ENCODE measurements at places on chromosomes 4 and X.

- H3K27me3 ChIP-seq = no peaks in the 10 kb centered on the region
- H3K4me1 ChIP-seq = no peaks in the 10 kb centered on the region
Observed at GRCh38 chr4:16741287-16741686, 157.2 kb downstream of the LDB2 start.

DNA sequence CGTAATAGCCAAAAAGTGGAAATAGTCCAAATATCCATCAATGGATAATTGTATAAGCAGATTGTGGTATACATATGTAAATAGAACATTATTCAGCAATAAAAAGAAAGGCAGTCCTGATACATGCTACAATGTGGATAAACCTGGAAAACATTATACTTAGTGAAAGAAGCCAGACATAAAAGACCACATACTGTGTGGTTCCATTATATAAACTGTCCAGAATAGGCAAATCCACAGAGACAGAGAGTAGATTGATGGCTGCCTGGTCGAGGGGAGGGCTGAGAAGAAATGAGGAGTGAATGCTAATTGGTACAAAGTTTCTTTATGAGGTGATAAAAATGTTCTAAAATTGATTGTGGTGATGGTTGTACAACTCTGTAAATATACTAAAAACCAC, 397.4 kb upstream of the RPS6KA3 start:
- H3K27me3 ChIP-seq = no peaks in the 10 kb centered on the region
- H3K4me3 ChIP-seq = no peak overlapping the region
- H3K36me3 ChIP-seq = no peaks in the 10 kb centered on the region
- H3K27ac ChIP-seq = no peak overlapping the region

- H3K27me3 ChIP-seq = no peaks in the 10 kb centered on the region
- H3K4me3 ChIP-seq = no peak overlapping the region
- H3K36me3 ChIP-seq = no peaks in the 10 kb centered on the region
- no peak overlapping the region for H3K27ac ChIP-seq
- no peak for DNase-seq
- H3K4me1 ChIP-seq = no peaks in the 10 kb centered on the region
Observed at GRCh38 chrX:154142950-154143745, 895 bp upstream of the OPN1LW start.

DNA sequence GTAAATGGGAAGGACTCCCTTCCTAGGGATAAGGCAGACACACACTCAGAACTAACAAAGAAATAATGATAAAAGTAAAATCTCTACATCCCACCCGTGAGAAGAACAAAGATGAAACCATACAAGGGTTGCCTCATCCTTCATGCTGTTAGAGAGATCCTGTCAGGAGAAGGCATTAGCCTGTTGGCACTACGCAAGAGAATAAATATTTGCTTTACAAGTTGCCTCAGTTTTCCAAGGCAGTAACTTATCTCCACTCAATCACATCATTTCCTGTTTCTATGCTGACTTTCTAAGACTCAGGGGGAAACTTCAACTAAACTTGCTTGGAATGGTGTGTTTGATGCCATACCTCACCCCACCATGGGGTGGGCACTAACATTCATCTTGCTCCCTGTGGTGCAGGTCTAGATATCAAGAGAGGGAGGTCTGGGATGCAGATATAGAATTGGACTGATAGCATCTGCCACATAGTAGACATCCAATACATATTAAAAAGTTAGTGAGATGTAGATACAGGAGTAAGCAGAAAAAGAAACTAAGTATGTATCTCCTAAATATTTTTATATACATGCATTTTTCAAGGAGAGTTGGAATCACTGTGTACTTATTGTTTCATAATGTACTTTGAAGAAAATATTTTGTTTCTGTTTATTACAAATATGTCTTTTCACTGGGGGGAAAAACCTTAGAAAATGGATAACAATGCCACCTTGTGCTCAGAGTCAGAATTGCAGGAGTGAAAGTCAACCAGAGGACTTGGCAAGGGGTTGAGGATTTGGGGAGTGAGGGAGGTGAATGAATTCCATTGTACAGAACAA, 57.2 kb upstream of the BEX4 start:
- no peaks in the 10 kb centered on the region for H3K27me3 ChIP-seq
- H3K36me3 ChIP-seq = no peaks in the 10 kb centered on the region
- no peak overlapping the region for H3K4me3 ChIP-seq
- no peaks in the 10 kb centered on the region for H3K4me1 ChIP-seq
- DNase-seq = no peak

GRCh38 chr4:151809716-151810115, 48.9 kb upstream of the GATB start:
- H3K27me3 ChIP-seq = no peaks in the 10 kb centered on the region
- no peak for DNase-seq
- no peaks in the 10 kb centered on the region for H3K4me1 ChIP-seq
- H3K4me3 ChIP-seq = no peak overlapping the region

DNA sequence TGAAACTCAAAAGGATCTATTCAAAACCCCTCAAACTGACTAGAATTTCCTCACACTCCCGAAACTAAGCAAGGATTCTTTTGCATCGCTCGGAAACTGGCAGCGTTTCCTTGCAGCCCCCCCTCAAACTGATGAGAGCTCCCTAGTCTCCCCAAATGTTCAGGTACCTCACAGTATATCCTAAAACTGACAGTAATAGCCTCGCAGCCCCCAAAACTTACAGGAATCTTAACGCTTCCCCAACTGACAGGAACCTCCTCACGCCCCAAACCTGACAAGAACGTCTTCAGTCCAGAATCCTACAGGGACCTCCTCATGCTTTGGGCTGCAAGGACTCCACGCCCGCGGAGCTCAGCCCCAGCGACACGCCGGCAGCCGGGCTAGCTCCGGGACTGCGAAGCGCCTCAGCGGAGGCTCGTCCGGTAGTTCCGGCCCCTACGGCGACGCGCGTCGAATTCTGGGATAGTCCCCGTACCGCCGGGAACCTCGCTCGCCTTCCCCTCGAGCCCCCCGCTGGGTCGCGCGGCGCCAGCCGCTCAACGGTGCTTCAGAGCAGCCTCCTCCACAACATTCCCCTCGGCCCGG, 640 bp downstream of the PHF8 start:
- peak; percentile 56 for DNase-seq
- H3K4me3 ChIP-seq = peak overlapping the region; percentile 89
- peaks cover 7% of the 10 kb centered on the region for H3K4me1 ChIP-seq
- peak overlapping the region; percentile 94 for H3K27ac ChIP-seq

- no peaks in the 10 kb centered on the region for H3K36me3 ChIP-seq
- H3K27ac ChIP-seq = no peak overlapping the region
- DNase-seq = peak; percentile 32
- H3K4me1 ChIP-seq = no peaks in the 10 kb centered on the region
- no peaks in the 10 kb centered on the region for H3K27me3 ChIP-seq
Observed at GRCh38 chrX:8738588-8739189, 6.8 kb upstream of the ANOS1 start.

GRCh38 chrX:101442085-101442484, 34.1 kb downstream of the HNRNPH2 start:
- no peak overlapping the region for H3K27ac ChIP-seq
- H3K27me3 ChIP-seq = no peaks in the 10 kb centered on the region

DNA sequence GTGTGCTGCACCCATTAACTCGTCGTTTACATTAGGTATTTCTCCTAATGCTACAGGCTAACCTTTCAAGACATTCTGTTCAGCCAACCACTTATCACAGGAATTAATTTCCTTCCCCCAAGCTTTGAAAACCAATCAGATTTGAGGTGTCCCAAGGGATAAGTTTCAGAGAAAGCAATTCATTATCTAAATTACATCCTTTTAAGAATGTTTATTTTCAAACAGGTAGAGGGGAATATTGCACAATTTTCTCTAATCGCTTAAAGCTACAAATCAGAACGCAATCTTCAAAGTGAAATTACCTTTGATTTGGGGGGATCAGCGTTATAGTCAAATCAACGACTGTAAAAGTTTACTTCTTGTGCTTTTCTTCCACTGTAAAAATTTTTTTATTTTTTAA, 1.6 kb downstream of the CLOCK start:
- DNase-seq = no peak
- peak overlapping the region; percentile 78 for H3K4me3 ChIP-seq
- H3K36me3 ChIP-seq = no peaks in the 10 kb centered on the region
